ENCODE measurements at places on chromosomes 2 and 18.

DNA sequence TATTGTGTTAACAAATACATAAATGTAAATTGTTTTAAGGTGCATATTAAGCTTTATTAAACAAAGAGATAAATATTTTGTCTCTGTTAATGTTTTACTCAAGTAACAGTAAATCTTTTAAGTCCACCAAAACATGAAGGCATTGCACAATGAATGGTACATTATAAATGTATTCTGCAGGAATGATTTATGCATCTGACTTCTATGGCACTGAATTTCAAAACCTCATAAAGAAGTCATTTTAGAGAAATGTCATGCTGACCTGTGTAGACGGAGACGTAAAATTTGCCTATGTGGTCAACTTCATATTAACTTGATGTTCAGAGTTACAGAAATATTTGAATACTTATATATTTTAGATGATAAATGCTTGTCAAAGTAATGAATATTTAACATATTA, 194.7 kb downstream of the BABAM2 start:
- DNase-seq, result no peak

DNA sequence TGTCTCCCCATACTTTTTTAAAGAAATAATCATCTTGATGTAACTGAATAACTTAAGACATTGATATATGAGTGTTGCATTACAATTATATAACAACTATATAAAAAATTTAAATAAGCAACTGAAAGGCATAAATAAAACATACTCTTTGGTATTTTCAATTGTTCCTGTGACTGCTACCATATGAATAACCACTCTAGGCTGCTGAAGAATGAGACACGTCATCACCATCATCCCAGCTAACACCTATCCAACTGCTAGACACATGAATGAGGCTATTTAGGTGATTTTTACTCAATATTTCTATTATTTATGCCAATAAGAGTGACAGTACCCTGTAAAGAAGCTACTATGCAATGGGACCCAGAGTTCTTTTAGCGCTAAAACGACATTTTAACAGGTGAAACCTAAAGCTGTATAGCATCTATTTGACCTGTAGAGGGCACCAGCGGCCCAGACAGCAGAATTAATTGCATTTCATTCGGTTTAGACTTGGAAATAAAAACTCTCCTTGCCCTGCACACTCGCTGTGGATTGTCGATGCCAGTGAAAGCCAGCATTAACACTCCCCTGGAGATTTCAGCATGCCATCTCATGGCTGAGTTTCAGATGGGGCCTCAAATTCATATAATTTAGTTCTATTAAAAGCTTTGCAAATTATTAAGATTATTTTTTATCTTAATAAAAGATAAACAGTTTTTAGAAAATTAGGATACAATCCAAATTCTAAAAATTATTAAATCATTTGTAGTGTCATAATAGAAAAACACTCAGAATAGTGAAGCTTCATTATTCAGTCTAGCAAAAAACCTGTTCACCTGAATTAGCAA, 89.4 kb upstream of the MAP2 start:
- peak; percentile 60 for DNase-seq

GRCh38 chr18:74509856-74510769, 13.9 kb downstream of the CNDP2 start:
- DNase-seq, result no peak

- no peak for DNase-seq
These were observed 10.9 kb downstream of the KLF7 start for GRCh38 chr2:207154556-207155510.

DNA sequence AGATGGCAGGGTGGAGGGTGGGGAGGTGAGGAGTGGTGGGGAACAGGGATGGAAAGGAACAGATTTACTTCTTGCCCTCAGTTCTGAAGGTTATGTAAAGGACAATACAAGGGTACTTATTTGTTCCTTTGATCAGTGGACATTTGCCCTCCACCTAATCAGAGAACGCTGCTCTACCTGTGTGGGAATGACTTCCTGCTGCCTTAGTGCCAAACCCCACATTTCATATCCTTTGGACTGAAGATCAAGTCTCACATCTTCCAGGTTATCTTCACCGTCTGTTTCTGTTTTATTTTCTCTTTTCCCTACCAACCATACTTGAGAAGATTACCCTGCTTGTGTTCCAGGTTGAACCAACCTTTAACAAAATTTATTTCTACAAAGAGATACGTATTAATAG, 8.7 kb upstream of the DPP4 start:
- no peak for DNase-seq

DNA sequence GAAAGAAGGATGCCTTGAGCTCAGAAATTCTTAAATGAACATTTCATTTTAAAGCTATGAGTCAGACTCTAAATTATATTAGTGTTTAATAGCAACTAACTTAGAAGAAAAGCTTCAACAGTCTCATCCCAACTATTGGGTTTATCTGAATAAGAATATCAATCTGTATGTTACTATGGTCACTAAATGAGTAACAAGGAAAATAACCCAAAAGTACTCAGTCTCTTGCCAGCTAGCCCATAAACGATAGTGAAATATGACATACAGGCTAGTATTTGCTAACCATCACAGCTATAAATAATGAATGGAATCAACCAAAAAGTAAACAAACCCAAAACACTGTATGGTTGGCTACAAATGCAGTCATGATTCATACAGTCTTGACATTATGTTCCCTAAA, 174.9 kb downstream of the RAB3GAP1 start:
- DNase-seq, result no peak
